ENCODE measurements at places on chromosomes 2 and 18.

DNA sequence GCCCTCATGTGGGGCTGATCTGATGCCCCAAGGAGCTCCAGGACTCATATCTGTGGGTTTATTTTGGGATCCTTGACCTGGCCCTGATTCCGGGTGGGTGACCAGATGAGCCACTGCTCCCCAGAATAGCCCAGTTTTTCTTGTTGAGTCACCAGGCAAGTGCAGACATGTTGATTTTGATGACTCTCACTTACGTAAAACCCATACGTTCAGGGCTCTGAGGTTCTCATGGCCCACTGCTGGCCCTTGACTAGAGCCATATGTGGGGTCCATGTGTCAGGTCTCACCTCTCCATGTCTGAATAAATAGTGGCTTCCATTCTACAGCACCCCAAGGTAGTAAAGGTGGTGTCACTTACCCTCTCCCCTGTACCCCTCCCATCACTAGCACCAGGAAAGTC is 41.9 kb downstream of the CDC42EP3 start:
- no peak for DNase-seq

DNA sequence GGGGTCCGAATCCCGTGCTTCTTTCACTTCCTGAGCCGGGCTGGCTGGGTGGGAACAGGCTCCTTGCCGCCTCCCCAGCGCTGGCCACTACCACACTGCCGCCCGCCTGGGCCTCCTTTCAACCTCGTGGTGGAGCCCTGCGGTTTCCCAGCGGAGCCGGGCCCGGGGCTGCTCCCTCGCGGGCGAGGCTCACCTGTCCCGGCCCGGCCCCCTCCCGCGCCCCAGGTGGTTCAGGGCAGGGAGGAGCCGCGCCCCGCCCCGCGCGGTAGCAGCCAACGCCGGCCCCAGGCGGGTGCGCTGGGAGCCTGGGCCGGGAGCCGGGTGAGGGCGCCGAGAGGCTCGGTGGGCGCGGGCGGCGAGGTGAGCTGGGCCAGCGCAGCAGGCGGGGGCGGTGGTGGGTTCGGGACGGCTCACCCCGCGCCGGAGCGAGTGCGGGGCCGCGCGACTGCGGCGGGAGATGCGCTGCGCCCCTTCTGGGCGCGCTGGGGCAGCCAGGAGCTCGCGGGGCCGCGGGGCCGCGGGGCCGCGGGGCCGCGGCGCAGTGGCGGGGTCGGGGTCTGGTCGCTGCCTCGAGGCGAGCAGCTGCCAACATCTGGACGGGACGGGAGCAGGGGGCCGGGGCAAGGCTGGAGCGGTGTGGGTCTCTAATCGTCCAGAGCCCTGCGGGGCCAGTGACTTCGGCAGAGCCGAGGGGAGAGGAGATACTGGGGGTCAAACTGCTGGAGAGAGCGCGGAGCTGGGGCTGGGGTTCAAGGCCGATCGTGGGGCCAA is at the start of gene LYPD6B:
Gene LYPD6B, plus strand, starts transcription at position 258 of the 771 bp plus-strand sequence. CDS start 92,250 bp downstream, outside the sequence.
- DNase-seq = no peak

DNA sequence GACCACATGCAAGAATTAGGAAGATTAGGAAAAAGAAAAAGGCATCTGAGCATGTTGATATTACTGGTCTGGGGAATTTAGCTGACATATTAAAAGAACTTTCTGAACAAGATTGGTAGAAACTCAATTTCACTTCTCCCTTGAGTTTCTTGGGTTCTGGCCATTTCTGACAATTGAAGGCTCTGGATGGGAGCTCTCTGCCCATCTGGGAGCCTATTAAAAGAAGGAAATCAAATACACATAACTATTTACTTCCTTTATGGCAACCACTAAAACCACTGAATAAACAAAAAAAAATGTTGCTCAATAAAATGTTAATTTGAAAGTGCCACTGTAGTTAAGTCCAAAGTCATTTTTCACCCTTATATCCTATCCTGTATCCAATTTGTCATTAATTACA is 216.8 kb upstream of the HNMT start:
- DNase-seq = no peak

DNA sequence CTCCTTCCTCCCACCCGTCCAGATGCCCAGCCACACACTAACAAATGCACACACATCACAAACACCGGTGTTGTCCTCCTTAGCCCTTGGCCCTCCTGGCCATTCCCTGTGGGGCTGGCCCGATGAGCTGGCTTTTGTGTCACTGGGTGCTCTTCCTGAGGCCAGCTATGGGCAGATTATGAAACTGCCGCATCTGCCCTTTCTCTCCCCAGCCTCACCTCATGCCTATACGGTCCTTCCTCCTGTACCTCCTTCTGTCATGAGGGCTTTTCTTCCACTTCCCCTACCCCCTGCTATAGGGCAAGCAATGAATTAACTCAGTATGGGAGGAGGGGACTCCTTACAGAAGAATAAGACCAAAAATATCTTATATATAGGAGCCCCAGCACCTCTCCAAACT is 10.3 kb upstream of the INO80C start:
- no peak for DNase-seq

DNA sequence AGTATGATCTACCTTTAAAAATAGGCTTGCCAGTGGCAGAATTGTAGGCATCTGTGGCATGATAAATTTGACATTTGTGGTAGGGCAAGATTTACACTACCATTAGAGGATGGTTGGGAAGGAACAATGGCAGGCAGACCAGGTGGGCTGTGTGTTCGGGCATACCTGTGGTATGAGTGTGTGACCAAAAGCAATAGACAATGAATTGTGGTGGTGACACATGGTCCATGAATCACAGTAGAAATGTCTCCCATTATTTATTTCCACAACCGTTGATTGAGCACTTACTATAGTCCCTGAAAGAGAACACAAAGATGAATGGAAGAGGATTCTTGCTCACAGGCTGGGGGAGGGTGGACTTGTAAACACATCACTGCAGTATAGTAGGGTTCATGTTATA is 29.9 kb upstream of the RUFY4 start:
- no peak for DNase-seq

DNA sequence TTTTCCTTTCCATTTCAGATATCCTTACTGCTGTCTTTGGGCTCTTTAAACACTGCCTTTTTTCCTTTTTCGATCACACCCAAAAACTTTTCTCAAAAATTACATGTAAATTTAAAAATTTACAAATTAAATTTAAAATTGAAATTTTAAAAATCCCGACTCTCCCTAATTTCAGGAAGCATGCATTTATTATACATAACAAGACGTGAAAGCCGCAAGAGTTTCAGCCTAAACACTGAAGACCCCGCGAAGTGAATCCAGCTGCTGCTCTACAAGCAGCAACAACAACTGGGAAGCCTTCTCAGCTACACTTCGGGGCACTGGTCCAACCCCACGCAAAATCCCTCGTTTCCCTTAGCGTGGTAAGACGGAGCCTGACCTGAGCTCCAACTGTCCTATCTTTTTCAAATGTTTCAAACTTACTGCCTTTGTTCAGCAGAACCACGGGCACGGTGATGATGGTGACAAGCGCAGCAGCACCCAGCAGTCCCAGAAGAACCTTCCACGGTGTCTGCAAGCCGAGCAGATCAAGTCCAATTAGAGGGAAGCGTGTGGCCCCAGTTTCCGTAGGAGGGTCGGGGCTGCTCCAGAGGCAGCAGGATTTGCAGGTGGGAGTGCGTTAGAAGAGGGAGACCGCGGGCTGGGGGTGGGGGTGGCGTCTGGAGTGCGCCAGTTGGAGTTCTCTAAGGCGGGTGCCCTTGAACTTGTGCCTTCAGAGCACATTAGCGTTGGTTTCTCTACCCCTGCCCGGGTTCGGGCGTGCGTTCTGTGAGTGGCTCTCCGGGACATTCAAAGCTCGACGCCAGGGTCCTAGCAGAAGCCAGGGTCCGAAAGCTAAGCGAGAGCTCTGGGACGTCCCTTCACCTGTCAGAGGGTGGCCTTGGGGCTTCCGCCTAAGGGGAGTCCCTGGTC is 783 bp downstream of the DPP4 start:
- no peak for DNase-seq
